WTC11 (cell line): ENCODE measurements at places on chromosomes 5 and 9. TPM values are rescaled to one million over a fixed set of nuclear protein-coding genes. Genes with fewer than 3 reads are reported as not detected.

The TXNDC15 gene
- 26.1 to 28.7 TPM (median 26.1 TPM) in 3 replicates for total RNA-seq

- H3K36me3 ChIP-seq, result no peaks in the 10 kb centered on the region
- no peak overlapping the region for H3K27ac ChIP-seq
These were observed 236.6 kb downstream of the DEPDC1B start for GRCh38 chr5:60463179-60463868.

DNA sequence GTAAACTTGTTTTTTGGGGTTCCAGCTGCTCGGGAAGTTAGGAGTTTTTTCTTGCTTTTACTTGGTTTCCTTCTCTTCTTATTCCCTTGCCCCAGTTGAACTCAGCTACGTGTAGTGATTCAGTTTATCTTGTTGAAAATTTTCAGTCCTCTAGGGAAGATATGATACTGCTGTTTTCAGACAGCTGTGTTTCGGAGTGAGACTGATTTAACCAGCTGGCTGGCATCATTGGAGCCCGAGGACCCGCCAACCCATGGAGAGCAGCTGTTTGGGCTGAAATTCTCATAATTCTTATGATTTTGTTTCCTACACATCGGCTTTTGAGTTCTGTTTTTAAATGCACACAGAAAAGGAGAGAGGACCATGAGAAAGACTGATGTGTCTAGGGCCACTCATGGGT lies 271.5 kb downstream of the NR3C1 start:
- no peak overlapping the region for H3K4me3 ChIP-seq
- H3K36me3 ChIP-seq, result no peaks in the 10 kb centered on the region
- H3K27me3 ChIP-seq, result no peaks in the 10 kb centered on the region
- DNase-seq, result no peak
- no peak overlapping the region for H3K27ac ChIP-seq
- no peaks in the 10 kb centered on the region; the same call in 1 of the 2 replicates for H3K4me1 ChIP-seq

DNA sequence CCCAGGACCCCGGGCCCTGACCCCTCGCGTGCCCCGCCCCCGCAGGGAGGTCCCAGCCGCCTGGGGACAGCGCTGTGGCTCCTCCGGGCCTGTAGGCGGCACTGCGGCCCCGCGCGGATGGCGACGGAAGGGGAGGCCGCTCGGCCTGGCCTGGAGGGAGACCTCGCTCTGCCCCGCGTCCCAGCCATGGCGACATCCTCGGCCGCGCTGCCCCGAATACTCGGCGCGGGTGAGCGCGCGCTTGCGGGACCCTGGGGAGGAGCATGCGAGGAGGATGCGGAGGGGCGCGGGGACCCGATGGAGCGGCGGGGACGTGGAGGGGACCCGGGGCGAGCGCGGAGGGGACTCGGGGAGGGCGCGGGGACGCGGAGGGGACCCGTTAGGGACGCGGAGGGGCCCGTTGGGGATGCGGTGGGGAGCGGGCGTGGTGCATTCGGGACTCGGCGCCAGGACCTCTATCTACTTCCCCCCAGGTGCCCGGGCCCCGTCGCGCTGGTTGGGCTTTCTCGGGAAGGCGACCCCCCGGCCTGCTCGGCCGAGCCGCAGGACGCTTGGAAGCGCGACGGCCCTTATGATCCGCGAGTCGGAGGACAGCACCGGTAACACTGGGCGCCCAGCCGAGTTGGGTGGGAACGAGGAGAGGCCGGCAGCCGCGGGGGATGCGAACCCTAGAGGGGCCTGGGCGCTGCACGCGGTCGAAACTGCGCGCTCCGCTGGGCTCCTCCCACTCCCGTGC lies at the start of gene MRPS2:
MRPS2 (plus strand) TSS at position 158 of the 736 bp plus-strand sequence; CDS start at position 187, 29 bp downstream.
- H3K36me3 ChIP-seq, result peaks cover 21% of the 10 kb centered on the region
- H3K4me1 ChIP-seq, result peaks cover 13% of the 10 kb centered on the region
- peak; percentile 93 for DNase-seq
- H3K27ac ChIP-seq, result no peak within 1 kb of the TSS
- H3K27me3 ChIP-seq, result no peaks in the 10 kb centered on the region
- peak within 1 kb of the TSS; percentile 80 for H3K4me3 ChIP-seq
